ENCODE measurements at places on chromosomes 3 and 15.

DNA sequence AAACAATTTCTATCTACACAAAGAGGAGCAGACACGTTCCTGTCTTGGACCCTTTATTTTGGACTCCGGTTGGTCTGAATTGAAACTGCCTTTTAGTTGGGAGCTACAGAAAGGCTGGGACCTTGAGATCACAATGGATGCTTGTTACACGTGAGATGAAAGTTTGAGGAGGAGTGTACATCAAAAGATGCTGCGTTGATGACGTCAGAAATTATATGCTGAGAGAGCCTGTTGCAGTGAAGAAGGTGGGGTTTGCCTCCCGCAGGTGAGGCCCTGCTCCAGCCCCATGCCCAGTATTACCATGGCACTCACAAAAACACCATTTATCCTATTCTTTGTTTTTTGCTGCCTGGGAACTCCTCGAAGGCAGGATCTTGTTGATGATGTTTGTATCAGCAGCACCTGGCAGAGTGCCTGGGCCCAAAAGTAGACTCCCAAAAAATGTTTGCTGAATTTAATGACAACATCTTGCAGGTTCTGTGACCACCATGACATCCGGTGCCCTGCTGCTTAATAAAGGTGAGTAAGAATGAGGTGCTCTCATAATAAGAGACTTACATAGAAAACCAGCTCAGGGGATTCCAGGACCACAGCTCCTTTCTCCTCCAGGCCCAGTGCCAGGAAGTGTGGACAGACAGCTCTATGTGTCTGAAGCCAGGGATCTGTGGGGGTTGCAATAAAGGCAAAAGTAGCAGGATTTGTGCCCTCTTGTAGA lies 136.1 kb upstream of the UBE2E1 start:
- no peak for DNase-seq

GRCh38 chr15:96312641-96313335 lies 17.7 kb upstream of the NR2F2 start:
- no peak for DNase-seq

- DNase-seq: no peak
Observed at GRCh38 chr3:56320883-56321282, 147.4 kb downstream of the ERC2 start.

DNA sequence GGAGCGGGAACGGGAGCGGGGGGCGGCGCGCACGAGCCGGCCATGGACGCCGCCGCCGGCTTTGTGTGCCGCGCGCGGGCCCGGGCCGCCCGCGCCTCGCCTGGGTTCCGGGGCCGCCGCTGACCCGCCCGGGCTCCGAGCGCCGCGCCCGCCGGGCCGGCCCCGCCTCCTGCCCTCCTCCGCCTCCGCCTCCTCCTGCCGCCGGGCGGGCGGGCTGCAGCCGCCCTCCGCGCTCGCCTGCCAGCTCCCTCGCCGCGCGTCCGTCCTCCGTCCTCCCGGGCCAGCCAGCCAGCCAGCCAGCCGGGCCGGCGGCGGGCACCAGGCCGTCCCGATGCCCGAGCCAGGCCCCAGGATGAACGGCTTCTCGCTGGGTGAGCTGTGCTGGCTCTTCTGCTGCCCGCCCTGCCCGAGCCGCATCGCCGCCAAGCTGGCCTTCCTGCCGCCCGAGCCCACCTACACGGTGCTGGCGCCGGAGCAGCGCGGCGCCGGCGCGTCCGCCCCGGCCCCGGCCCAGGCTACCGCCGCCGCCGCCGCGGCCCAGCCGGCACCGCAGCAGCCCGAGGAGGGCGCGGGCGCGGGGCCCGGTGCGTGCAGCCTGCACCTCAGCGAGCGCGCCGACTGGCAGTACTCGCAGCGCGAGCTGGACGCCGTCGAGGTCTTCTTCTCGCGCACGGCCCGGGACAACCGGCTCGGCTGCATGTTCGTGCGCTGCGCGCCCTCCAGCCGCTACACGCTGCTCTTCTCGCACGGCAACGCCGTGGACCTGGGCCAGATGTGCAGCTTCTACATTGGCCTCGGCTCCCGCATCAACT lies at the start of gene ABHD17C:
Gene ABHD17C, plus strand, starts transcription at position 212 of the 812 bp plus-strand sequence. Its CDS starts 120 bp downstream, at position 332.
- DNase-seq: peak; percentile 75

DNA sequence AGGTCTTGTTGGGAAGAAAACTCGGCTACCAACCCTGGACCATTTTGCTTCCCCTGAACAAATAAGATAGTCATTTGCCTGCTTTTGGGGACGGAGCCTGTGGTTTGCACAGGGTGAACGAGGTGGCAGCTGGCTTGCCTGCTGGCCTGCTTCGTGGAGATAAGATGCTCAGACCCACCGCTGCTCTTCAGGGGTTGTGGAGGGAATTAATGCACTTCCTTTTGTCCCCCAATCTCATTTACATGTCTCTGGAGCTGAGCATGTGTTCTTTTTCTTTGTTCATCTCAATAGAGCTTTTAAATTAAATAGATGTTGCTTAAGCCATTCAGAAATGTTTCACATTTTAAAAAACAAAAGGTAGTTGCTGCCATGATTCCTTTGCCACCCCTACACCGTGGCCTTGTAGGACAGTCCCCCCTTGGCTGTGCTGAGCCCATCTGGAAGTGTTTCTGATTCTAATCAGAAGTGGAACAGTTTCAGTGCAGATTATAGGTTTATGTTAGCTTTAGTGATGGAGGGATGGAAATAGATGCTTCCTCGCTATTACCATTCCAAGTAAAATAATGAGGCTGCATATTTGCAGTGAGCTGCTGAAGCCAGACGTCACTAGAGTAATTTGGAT lies 25.6 kb downstream of the APBA2 start:
- no peak for DNase-seq

DNA sequence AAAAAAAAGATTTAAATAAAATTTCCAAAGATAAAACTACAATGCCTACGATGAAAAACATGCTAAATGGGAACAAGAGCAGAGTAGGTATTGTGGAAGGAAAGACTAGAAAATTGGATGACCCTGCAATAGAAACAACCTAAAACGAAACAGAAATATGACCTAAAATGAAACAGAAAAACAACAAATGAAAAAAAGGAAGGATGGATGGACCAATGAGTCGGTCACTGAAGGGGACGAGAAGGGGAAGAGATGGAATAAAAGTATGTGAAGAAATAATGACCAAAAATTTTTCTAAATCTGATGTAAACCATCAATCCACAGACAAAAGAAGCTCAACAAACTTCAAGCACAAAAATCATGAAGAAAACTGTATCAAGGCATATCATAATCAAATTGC lies 44.8 kb downstream of the TBC1D2B start:
- no peak for DNase-seq

DNA sequence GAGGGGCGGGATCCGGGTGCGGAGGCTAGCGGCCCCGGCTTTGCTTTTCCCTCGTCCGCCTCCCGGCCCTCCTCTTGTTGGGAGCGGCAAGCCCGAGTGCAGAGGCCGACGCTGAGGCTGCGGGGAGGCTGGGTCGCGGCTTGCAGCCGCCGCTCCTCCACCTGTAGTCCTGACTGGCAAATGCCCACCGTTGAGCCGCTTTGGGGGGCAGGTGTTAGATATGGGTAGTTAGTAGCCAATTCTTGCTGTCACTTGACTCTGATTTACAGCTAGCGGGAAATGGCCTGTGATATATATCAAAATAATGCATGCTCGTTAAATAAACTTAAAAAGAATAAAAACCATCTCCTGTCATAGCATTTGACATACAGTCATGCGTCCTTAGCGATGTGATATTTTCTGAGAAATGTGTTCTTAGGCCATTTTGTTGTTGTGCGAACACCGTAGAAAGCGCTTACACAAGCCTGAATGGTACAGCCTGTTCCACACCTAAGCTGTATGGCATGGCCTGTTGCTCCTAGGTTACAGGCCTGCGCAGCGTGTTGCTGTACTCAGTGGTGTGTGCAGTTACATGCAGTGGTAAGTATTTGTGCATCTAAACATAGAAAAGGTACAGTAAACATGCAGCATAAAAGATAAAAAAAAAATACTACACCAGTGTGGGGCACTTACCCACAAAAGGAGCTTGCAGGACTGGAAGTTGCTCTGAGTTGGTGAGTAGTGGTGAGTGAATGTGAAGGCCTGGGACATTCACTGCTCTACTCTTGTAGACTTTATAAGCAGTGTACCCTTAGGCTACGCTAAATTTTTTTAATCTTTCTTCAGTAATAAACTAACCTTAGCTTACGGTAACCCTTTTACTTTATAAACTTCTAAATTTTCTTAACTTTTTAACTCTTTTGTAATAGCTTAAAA lies 873 bp downstream of the CAPN7 start:
- peak; percentile 57 for DNase-seq

GRCh38 chr3:177337541-177338331 lies 140.5 kb upstream of the TBL1XR1 start:
- DNase-seq: peak; percentile 42

GRCh38 chr3:37183375-37183831 lies 9.0 kb upstream of the LRRFIP2 start:
- DNase-seq: peak; percentile 75

DNA sequence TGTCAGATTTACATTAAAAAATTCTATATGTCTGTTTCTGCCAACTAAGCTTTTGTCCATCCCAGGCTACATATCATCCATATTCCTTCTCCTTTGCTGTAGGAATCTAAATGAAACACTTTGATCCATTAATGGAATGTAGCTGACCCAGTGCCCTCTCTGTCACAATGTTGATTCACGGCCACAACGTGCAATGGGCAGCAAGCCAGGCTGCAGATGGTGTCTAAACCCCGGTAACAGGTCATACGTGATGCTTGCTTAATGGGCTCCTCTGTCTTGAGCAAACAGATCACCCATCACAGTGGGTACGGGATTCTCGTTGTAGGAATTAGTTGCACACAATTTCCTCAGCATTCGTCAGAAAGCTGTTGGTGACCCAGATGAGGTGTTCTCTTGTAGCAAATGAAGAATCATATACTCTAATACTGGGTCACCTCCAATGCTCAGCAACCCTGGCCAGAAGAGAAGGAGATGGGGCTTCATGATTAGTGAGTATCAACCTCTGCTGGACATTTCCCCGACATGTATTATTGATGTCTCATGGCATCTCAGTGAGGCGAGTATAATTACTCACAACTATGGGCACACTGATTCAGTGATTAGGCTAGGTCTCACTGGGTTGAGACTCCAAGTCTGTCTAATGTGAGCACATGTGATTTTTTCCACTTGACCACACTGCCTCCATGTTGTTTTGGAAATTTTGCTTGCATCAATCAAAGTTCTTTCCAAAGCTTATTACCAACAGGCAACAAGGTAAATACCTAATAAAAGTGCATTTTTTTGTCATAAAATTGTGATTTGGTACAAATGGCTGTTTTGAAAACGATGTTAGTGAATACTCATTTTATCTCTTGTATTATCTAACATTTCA lies 12.9 kb upstream of the DCBLD2 start:
- no peak for DNase-seq

- peak; percentile 79 for DNase-seq
Observed at GRCh38 chr15:74664028-74664616, 31.7 kb downstream of the EDC3 start.

DNA sequence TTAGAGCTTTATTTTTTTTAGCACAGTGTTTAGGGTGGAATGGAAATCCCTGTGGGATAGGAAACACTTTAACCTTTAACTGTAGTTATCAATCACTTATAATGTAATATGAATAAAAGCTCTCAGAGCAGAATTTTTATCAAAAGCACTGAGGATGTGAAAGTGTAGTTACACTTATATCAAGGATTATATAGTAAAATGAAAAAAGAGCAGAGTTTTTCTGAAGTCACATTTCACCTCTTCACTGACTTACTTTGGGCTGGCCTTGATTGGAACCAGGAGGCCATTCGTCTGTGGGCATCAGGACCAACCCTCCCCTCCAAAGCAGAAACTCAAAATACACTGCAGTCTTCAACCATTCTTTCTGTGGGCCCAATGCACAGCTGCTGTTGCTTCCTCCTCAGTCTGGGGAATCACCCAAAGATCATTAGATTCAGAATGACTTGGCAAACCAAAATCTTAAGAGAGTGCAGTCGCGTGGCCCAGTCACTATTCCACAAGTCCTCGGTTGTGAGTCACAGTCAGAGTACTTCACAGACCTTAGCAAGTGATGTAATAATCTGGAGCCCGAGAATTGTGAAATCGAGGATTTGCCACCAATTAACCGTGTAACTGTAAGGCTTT lies 132.6 kb upstream of the COL8A1 start:
- peak; percentile 99 for DNase-seq

GRCh38 chr3:41103200-41103599 lies 96.1 kb upstream of the CTNNB1 start:
- no peak for DNase-seq

Measured in mesenchymal stem cell (in vitro differentiated cells and primary cell).